Astrocyte (in vitro differentiated cells and primary cell): ENCODE measurements at places on chromosomes 6 and 20.
A peak's percentile ranks its signal among the peaks of the same experiment; 100 is the strongest.

- no peak for DNase-seq
Measured at GRCh38 chr6:40529919-40530318, 57.2 kb downstream of the LRFN2 start.

DNA sequence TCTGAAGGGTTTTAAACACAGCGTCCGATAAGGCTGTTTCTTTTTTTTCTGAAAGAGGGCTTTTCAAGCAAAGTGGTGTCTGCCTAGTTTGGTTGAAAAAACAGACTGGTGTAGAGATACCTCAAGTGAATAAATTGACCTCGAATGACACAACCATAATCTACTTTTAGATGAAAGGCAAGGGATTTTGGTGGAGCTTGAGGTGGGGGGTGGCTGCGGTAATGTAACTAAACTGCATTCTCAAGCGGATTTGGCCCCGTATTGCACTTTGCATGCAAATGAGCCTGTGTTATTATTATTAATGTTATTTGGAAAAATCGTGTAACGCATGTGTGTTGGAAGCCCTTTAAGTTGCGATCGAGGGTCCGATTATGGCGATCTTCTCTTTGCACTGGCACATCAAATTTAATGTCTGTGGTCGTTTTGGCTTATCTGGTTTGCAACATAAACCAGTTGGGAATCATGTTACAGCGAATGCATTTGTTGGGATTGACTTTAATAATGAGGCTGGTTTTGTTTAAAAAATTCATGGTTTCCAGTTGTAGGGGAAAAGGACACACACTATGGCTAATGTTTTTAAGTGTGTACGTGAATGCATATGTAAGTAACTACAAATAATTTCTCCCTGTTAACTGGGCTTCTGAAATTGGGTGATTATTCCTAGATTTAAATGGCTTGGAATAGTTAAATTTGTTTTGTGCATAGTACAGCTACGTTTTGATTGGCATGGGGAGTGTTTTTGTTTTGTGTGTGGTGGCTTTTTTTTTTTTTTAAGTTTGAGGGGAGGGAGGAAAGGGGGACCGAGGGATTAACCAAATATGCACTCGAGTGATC, 1.0 kb downstream of the JARID2 start:
- no peak for DNase-seq

GRCh38 chr20:37128803-37129202, 33.0 kb upstream of the RBL1 start:
- no peak for DNase-seq

- no peak for DNase-seq
Measured at GRCh38 chr6:81396916-81397315, 355.6 kb downstream of the TENT5A start.

GRCh38 chr6:131669891-131670290, 31.3 kb downstream of the OR2A4 start:
- no peak for DNase-seq

- peak; percentile 85 for DNase-seq
Measured at GRCh38 chr6:129345890-129346289, 364.1 kb downstream of the ARHGAP18 start.

GRCh38 chr6:96841345-96841744, 4.1 kb upstream of the GPR63 start:
- DNase-seq: no peak

DNA sequence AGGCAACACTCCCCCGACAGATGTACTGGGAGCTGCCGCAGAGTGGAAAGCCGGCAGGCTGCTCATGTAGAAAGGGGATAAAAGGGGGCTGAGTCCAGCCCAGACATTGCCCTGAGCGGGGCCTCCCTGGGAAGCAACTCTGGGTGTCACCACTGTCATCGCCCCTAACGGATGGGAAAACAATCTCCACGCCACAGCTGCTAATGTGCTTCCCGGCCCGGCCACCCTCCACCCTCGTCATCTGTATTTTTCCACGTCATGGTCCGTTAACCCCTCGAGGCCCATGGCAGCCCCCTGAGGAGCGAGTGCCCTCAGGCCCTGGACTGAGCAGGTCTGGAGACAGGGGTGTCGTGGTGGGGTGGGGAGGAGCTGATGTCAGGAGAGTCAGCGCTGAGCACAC, 227.4 kb downstream of the DLL1 start:
- DNase-seq: no peak

GRCh38 chr6:43240950-43241349, 2.3 kb upstream of the TTBK1 start:
- DNase-seq: no peak

- DNase-seq: peak; percentile 77
Measured at GRCh38 chr20:59020938-59021551, 1.8 kb downstream of the TUBB1 start.

DNA sequence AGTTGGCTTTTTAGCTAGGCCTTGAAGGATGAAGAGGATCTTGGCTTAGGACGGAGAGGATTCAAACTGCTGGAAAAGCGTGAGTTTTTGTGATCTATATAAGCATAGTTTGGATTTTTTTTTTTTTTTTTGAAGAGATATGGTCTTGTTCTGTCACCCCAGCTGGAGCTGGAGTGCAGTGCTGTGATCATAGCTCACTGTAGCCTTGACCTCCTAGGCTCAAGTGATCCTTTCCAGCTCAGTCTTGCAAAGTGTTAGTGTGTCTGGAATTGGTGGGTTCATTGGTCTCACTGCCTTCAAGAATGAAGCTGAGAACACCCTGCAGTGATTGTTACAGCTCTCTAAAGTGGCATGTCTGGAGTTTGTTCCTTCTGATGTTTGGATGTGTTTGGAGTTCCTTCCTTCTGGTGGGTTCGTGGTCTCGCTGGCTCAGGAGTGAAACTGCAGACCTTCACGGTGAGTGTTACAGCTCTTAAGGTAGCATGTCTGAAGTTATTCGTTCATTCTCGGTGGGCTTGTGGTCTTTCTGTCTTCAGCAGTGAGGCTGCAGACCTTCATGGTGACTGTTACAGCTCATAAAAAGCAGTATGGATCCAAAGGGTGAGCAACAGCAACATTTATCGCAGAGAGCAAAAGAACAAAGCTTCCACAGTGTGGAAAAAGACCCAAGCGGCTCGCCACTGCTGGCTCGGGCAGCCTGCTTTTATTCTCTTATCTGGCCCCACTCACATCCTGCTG, 37.5 kb upstream of the NUP153 start:
- no peak for DNase-seq

DNA sequence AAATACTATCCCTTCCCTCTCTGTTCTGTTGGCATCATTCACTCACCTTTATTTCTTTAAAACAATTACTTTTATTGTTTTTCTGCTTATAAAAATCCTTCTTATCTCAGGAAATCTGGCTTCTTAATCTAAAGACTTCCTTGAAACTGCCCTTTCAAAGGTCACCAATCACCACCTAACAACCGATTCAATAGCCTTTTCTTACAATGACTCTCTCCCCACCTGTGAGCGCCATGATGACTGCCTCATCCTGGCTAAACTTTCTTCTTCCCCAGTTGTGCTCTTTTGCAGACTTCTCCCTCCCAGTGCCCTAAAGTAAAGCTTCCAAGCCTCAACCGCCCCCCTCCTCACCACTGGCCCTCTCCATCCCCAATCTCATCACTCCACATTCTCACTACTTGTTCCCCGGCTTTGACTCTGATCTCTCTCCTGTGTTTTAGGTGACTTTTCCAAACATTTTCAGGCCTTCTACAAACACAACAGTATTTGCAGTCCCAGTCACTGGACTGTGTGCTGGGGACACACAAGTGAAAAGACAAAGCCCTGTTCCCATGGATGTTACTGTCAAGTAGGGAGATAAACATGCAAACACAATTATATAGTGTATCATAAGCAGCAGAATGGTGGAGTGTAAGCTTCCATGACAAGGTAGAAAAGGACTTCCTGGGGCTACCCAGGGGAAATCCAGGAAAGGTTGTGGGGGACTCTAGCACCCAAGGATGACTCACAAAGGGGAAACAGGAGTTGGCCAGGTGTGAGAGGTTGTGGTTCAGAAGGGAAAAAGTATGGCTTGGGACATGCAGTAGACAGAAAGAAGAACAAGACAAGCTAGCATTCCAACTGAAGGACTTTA, 12.8 kb downstream of the NHSL1 start:
- DNase-seq: no peak

DNA sequence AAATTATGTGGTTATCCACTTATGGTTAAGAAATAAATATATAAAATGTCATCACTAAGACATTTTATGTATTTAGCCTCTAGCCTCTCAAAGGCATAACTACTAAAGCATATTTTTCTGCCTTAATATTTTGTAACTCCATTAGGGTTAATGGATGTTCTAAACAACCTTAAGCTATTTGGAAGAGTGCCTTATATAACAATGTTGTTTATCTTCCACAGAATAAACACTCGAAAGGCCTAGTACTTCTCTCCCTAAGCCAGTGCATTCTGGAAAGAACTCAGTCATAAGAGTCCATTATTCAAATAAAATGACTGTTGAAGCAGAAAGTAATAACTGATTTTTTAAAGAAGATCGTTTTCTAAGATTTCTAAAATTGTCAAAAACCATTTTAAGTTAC, 15.0 kb upstream of the PRIM2 start:
- no peak for DNase-seq

GRCh38 chr6:136720045-136720770, 72.1 kb downstream of the MAP3K5 start:
- no peak for DNase-seq

GRCh38 chr6:31339210-31339609, 17.8 kb downstream of the HLA-B start:
- DNase-seq: no peak

DNA sequence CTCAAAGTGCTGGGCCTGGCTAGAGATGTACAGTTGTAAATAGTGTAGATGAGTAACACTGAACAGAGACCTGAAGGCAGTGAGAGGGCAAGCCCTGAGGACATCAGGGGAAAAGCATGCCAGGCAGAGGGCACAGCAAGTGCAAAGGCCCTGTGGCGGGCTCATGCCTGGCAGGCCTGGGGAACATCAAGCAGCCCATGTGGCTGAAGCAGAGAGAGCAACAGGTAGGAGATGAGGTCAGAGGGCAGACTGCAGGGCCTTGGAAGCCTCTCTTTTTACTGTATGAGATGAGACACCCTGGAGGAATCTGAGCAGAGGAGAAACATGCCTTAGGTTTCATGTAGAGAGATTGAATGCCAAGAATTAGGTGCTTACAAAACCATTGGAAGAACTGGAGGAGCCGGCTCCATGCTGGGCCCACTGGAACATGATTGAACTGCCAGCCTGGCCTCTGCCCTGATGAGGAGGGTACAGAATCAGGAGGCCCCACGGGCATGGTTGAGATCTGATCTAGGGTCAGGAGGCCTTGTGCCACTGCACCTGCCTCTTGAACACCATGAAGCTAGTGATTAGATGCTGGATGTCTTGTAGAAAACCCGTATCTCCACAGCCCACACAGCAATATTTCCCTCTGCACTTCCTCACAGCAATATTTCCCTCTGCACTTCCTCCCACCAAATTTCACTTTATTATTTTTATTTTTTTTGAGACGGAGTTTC, 5.9 kb upstream of the HMGA1 start:
- no peak for DNase-seq

- DNase-seq: no peak
Measured at GRCh38 chr6:20058912-20059311, 153.4 kb downstream of the MBOAT1 start.

DNA sequence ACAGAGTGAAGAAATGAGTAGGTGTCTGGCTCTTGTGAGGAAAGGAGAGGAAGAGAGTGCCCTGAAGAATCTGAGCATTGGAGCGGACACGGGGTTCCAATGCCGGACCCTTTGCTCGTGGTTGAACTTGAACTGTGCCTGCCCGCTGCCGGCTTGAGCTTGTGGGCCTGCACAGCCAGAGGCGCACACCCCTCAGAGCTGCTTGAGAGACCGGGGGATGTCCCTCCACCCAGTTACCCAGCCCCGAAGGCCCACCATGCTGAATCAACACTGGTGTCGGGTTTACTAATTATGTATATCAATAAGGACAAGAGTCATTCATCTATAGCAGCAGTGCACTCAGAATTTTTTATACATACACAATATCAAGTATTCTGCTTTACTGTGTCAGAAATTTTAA, 218.3 kb upstream of the CST7 start:
- no peak for DNase-seq

- no peak for DNase-seq
Measured at GRCh38 chr20:61430228-61430624, 178.2 kb downstream of the CDH4 start.

DNA sequence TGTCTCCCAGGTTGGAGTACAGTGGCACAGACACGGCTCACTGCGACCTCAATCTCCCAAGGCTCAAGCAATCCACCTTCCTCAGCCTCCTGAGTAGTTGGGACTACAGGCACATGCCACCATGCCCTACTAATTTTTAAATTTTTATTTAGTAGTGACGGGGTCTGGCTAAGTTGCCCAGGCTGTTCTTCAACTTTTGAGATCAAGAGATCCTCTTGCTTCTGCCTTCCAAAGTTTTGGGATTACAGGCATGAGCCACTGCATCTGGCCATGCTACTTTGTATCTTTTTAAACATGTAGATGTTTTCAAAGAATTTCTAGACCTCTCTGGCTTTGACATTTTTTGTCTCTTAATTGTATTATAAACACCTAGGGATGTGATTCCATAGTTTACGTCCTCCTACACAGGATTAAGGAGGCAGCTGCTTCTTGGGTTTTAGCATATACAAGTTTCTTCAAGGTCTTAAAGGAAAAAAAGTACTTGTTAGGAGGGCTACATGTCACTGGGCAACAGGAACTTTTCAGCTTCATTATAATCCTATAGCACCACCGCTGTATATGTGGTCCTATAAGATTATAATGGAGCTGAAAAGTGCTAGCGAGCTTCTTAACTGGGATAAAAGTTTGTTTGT, 1.3 kb downstream of the ADAT2 start:
- DNase-seq: no peak

DNA sequence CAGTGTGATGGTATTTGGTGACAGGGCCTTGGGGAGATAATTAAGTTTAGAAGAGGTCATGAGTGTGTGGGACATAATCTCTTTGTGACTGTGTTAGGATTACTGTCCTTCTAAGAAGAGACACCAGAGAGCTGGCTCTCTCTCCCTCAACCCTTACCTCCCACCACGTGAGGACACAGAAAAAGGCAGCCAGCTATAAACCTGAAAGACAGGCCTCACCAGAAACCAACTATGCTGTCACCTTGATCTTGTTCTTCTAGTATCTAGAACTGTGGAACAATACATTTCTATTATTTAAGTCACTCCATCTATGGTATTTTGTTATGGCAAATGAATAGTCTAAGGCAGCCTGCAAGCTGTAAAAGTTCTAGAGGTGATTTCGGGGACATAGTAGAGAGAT, 203.7 kb downstream of the OTOR start:
- DNase-seq: no peak

DNA sequence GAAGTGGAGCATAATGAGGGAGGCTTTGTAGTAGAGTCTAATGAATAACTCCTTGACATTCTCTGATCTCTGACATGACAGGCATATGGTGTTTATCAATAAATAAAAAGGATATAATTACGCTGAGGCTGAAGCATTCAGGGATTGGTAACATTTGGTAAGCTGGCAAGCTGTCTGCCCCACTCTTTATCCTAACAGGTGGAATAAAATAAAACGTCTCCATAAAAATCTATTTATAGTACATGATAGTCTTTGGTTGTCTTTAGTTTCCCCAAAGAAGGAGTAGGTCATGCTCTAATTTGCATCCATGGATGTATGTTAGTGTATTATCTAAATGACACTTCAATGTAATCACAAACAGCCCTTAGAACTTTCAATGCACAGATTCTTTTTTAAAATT, 30.9 kb upstream of the RBM24 start:
- DNase-seq: no peak

GRCh38 chr20:32114305-32114960, 4.9 kb downstream of the TM9SF4 start:
- peak; percentile 23 for DNase-seq

- no peak for DNase-seq
Measured at GRCh38 chr20:36219671-36220220, 16.5 kb upstream of the AAR2 start.

- peak; percentile 58 for DNase-seq
Measured at GRCh38 chr6:1190366-1190765, 121.5 kb upstream of the FOXQ1 start.
